ENCODE measurements at places on chromosomes 7 and 10.

DNA sequence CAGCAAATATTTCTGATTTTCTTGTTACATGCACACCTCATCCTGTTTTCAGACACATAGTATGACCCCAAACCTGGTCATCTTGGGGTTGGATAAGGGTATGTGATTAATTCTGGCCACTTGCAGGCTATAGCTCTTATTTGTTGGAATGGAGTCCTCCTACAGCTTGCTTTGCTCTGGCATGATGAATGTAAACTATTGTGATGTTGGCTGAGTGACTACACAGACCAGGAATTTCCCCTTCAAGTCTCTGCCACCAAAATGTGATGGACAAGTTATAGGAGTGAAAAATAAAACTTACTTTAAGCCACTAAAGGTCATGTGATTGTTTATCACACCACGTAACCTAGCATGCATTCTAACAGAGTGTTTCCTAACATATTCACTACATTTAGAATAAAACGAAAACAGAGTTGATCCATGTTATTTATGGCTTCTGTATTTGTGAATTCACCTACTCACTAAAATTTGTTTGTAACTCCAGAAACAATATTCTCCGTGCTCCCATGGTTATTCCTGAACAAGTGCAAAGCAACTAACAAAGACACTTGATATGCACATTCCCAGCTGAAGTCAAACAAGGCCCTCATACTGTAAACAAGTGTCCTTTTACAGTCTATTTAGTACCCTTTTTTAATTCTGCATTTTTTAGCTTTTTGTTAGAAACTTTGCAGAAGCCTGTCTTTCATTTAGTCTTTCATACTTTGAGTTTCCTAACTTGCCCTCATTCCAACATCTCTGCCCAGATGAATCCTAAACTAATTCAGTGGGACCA, 599.2 kb upstream of the PCDH15 start:
- DNase-seq = no peak

DNA sequence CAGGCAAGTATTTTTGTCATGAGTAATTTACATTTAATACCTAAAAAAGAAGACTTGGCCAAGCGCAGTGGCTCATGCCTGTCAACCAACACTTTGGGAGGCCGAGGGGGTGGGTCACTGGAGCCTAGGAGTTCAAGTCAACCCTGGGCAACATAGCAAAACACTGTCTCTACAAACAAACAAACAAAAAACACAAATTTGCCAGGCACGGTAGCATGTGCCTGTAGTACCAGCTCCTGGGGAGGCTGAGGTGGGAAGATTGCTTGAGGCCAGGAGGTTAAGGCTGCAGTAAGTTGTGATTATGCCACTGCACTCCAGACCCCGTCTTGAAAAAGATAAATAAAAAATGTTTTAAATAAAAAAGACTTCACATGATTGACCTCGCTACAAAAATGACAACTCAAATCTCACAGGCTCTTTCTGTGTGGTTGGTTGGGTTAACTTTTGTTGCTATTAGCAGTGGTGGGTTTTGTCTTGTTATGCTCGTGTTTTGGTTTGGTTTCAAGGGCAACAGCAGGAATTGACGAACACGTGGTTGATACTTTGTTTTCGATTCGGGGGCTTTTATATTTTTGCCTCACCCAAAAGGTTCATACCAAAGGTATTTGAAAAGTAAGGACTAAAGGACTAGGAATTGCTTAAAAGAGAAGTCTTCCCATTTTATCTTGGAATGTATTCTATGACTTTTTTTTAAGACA, 227.2 kb upstream of the MKLN1 start:
- DNase-seq = peak; percentile 84

GRCh38 chr7:106418094-106418493, 133.3 kb upstream of the NAMPT start:
- no peak for DNase-seq

GRCh38 chr10:15814565-15814964, 45.7 kb downstream of the MINDY3 start:
- DNase-seq = no peak

- no peak for DNase-seq
Measured at GRCh38 chr10:14302035-14302434, 28.7 kb downstream of the FRMD4A start.

DNA sequence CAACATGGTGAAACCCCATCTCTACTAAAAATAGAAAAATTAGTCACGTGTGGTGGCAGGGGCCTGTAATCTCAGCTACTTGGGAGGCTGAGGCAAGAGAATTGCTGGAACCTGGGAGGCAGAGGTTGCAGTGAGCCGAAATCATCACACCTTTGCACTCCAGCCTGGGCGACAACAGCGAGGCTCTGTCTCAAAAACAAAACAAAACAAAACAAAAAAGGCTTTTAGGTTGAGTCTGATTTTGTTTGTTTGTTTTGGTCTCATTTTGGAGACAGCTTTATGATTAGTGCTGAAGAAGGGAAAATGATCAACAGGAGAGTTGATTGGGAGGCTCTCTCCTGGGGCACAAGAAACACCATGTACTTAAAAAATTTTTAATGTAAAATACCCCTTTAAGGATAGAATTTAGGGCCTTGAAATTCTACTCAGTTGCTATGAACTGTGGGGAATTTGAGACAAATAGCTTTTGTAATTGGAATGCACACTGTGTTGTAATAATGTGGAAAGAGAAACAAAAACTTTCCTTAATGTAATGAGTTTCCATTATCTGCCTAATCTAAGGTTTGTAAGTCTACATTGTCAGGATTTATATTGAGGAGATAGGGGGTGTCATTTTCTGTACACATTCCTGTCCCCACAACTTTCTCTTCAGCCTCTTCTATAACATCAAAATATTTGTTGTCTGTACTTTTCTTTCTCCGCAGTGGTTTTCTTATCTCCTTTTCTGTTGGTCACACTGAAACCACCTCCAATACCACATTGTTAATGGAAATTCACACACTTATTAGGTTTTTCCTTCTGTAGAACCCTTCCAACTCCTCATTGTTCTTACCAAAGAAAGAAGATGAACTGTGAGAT, 41.3 kb downstream of the ARID5B start:
- no peak for DNase-seq

- no peak for DNase-seq
Measured at GRCh38 chr10:114908896-114909295, 29.1 kb upstream of the TRUB1 start.

- DNase-seq = no peak
Measured at GRCh38 chr7:17526621-17527020, 228.2 kb downstream of the AHR start.

- no peak for DNase-seq
Measured at GRCh38 chr10:35564341-35564968, 40.7 kb upstream of the GJD4 start.
